ENCODE measurements at places on chromosomes 7 and 10.

DNA sequence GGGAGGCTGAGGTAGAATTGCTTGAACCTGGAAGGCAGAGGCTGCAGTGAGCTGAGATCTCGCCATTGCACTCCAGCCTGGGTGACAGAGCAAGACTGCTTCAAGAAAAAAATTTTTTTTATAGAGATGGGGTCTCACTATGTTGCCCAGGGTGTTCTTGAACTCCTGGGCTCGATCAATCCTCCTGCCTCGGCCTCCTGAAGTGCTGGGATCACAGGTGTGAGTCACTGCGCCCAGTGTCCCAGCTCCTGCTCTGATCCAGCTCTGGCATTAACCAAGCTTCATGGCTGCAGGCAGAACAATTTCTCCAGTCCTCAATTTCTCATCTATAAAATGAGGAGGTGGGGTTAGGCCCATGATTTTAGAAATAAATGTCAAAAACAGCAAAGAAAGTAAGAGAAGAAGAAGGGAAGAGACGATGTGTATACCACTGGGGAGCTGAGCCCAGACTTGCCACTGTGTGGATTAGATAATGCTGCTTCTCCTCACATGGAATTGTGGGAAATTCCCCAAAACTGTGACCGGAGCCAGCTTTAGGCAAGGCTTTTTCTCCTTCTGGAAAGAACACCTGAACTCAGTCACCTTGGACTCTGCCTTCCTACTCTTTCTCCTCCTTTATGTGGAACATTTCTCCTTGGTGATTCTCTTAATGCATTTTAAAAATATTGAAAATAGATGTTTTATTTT, 25.5 kb downstream of the IL15RA start:
- no peak for DNase-seq

DNA sequence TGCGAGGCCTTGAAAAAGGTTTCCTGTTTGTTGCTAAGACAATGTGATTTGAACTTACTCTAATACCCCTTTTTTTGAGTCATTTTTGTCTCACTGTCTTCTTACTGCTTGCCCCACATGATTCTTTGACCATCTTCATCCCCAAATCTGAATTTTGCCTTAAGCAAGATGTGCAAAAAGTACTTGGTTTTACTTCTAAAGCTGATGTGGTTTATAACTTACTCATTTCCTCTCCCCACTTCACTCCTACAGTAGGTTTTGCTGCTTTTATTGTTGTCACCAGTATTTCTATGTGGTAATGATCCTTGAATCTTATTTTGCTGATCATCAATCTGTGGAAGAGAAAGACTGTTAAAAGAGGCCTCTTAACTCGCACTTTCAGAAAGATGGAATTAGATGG, 396.4 kb downstream of the SDK1 start:
- no peak for DNase-seq

- no peak for DNase-seq
Observed at GRCh38 chr10:36602374-36602773, 523.0 kb upstream of the ANKRD30A start.

DNA sequence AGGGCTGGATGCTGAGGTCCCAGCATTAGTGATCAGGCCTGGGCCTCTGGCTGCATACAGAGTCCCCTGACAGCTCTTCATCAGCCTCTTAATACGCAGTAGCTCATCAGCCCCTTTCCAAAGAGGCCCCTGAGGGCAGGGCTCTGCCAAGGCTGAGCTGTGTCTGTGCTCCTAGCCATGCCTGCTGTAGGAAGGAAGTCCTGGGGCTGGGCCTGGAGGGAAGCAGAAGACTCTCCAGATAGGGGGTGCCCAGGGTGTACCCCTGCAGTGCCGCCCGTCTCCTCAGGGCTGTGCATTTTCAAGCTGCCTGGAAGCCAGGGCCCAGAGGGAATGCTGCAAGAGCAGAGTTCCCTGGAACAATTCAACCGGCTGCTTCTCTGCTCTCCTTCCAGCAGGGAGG, 7.3 kb upstream of the RET start:
- DNase-seq: no peak

GRCh38 chr7:78218876-78219275, 420.3 kb downstream of the PHTF2 start:
- DNase-seq: no peak

Measured in effector memory CD8-positive, alpha-beta T cell (primary cell).